OCI-LY7 (cell line): ENCODE measurements at places on chromosomes 1 and 21.

DNA sequence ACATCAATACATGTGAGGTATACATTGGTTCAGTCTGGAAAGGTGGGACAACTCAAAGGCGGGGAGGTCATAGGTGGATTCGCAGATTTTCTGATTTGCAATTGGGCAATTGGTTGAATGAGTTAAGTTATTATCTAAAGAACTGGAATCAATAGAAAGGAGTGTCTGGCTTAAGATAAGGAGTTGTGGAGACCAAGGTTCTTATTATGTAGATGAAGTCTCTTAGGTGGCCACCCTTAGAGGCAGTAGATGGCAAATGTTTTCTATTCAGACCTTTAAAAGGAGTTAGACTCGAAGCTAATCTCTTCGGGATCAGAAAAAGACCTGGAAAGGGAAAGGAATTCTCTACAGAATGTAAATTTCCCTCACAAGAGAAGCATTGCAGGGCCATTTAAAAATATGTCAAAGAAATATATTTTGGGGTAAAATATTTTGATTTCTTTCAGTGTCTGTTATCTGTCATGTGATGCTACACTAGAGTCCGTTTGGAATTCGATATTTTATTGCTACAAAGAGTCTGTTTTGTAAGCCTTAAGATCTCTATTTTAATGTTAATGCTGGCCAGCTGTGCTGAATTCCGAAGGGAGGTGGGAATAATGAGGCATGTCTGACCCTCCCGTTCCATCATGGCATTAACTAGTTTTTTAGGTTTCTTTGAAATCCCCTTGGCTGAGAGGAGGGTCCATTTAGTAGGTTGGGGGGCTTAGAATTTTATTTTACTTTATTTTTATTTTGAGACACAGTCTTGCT, 265.1 kb downstream of the PTPRU start:
- no peak for DNase-seq

DNA sequence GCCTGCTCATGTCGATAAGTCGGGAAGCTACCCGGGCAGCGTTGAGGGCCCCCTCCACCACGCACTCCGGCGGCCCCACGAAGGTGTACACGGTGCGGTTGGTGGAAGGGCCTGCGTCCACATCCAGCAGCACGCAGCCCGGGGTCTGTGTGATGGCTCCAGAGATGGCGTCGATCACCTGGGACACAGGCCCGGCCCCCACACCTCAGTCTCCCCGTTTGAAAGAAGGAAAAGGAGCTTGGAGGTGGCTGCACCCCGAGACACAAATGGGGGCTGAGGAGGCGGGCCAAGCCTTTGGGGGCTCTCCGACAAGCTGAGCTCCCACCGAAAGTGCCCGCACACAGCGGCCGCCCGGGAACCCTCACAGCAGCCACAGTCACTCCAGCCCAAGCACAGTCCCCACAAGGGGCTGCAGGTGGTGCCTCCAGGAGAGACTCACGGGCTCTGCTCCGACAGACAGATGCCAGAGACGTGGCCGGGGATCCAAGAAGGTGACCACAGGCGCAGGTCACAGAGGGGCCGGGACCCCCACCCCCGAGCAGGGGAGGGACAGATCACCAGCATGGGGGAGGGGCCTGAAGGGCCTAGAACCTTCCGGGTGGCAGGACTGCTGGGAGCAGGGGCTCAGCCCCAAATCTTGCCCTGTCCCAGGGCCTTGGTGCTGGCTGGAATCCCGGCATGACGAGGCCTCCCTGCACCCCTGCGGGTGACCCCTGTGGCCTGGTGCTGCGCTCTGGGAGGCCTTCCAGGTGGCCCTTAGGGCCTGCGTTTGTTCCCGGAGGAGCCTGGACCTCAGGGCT, 1.0 kb downstream of the FTCD start:
- DNase-seq: no peak

GRCh38 chr1:235670157-235670776, 20.7 kb upstream of the GNG4 start:
- DNase-seq: no peak

DNA sequence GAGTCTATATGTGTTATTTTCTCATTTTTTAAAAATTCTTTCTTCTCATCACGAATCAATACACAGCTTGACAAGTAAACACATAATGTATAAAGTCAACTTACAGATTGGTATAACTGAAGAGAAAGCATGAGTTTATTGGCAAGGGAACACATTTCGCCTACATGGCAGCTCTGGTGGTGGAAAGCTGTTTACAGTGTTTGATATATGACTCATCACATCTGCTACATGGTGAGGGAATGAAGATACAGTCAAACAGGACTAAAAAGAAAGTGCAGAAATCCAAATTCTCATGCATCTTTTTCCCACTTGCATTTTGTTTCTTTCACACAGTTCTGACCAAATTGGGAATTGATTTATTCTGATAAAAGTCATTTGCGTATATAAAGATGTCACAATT, 122.2 kb upstream of the ADGRL4 start:
- no peak for DNase-seq

DNA sequence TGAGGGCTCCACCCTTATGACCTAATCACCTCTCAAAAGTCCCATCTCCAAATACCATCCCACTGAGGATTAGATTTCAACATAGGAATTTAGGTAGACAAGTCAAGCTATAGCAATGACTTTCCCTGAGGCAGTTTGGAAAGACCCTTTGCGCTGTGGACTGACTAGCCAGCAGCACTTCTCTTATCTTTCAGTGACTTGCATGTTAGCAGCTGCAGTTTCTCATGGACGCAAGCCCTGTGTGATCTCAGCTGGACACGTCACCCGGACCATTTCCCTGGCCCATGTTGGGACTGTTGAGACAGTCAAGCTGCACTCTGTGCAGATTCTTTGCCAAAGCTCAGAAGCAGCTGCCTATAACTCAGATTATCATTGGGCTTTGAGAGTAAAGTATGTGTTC, 408.1 kb upstream of the USP24 start:
- no peak for DNase-seq

DNA sequence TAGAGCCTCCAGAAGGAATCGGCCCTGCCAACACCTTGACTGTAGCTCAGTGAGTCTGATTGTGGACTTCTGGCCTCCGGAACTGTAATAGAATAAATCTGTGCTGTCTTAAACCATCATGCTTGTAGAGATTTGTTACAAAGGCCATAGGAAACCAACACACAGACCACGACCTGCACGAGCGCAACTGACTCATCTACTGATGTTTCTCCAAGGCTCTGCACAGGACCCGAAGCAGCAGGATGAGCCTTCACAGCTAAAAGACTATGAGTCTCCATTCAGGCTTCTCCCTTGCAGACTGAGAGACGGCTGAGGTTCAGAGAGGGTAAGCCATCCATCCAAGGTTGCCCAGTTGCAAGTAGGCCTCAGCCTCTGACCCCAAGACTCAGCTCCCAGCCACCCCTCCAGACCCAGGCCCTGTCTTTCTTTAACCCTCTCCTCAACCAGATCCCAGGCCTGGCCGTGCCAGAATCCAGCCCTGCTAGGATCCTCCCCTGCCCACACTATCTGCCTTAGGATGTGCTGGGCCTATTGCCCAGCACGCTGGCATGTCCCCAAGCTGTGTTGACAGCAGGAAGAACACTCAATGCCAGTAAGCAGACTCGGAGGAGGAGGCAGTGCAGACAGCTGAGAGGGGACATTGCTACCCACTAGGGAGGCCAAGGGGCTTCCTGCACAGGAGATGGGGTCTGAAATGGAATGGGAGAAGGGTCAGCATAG, 109.0 kb downstream of the HMGB4 start:
- no peak for DNase-seq

DNA sequence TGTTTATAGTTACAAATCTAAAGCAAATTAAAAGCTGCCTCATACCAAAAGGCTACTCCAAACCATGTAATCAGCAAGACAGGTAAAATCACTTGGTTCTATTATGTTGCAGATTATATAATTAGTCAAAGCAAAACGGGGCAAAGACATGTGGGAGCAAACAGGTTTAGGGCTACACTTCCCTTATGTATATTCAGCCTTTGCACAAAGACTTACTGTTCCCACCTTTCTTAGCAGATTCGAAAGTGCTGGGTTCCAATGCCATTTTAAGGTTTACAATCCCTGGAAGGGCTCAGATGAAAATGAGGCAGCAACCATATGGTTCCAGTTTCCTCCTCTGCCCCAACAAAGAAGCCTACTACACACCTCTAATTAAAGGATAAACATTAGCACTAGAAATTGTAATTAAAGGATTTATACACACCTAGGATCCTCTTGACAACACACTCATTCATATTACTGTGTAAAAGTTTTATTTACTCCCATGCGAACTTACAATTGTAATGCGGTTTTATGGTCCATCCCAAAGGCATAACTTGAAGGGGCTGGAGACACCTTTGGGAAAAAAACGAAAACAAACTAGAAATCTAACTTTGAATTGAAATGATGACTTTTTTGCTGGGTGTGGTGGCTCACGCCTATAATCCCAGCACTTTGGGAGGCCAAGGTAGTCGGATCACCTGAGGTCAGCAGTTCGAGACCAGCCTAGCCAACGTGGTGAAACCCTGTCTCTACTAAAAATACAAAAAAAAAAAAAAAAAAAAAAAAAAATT, 117.3 kb upstream of the PKN2 start:
- no peak for DNase-seq
